ENCODE measurements at places on chromosomes 7 and 10.
A peak's percentile ranks its signal among the peaks of the same experiment; 100 is the strongest.

DNA sequence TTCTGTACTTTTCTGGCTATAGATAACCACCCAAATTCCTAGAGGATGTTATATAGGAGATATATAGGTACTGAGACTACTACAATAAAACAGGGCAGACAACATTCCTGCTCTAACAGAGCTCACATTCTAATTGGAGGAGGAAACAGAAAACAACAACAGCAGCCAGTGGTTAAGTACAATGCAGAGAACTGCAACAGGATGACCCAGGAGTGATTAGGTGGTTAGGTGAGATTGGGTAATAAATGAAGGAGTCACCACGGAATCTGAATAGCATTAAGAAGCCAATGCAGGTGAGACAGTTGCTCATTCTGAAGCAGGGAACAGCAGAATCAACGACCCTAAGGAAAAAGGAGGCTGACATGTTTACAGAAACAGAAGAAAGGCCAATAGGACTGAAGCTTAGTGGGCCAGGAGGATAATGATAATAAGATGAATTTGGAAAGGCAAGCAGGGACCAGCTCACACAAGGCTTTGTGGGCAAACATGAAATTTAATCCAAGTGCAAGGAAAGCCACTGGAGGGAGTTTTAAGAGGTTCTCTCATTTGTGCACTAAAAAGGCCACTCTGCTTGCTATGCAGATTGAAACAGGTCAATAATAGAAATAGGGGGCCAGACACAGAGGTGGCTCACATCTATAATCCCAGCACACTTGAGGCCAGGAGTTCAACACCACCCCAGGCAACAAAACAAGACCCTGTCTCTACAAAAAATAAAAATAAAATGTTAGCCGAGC, 16.9 kb upstream of the REEP3 start:
- DNase-seq: peak; percentile 76

GRCh38 chr7:45215601-45216062, 58.0 kb downstream of the RAMP3 start:
- no peak for DNase-seq

- DNase-seq: no peak
Measured at GRCh38 chr10:133198621-133199487, 31.2 kb upstream of the UTF1 start.

- no peak for DNase-seq
Measured at GRCh38 chr7:135353832-135354231, 120.2 kb downstream of the STRA8 start.

- DNase-seq: no peak
Measured at GRCh38 chr10:118062798-118063238, 16.1 kb upstream of the RAB11FIP2 start.

- DNase-seq: no peak
Measured at GRCh38 chr10:7317786-7318446, 92.9 kb downstream of the SFMBT2 start.

DNA sequence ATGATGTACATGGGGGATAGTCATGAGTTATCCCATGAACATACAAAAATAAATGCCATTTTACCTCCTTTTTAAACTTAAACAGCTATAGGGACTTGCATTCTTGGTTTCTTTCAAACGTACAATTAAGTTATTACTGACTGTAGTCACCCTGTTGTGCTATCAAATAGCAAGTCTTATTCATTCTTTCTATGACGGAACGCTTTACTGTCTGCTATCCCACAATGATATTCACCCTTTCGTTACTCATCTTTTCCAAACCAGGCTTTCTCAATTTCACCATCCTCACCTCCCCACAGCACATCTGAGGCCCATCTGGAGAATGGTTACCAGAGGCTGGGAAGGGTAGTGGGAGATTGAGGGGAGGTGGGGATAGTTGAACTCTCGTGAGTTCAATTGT, 218.8 kb downstream of the PHF14 start:
- DNase-seq: no peak

- DNase-seq: no peak
Measured at GRCh38 chr7:137657476-137658189, 189.1 kb downstream of the DGKI start.

GRCh38 chr10:72261784-72262404, 11.8 kb upstream of the DDIT4 start:
- DNase-seq: no peak

DNA sequence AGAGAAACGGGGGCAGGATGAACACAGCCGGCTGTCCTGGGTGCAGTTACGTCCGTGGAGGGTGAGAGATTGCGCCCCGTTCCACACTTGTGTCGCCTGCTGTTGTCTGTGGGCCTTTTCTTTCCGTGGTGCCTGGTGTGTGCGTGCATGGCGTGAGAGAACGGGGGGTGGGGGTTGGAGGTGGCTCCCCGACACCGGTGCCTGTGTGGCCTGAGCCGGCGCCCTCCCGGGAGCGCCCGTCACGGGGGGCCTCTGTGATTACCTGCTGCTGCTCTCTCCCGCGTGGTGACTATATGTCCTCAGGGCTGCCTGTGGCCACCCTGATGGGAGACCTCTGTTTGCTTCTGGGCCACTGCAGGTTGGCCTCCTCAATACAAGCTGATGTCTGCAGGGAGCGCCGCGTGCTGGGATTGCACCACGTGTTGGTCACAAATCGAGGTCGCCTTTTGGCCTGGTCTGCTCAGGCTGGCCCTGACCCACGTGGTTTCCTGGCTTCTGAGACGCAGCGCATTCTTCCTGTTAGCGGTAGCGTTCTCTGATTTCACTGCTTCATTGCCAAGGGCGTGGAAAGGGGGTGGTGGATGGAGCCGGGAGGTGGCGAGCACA, 10.9 kb upstream of the AP5Z1 start:
- no peak for DNase-seq

GRCh38 chr7:28815928-28816373, 142.2 kb downstream of the TRIL start:
- DNase-seq: no peak

- no peak for DNase-seq
Measured at GRCh38 chr7:93145354-93145753, 2.8 kb downstream of the SAMD9L start.

DNA sequence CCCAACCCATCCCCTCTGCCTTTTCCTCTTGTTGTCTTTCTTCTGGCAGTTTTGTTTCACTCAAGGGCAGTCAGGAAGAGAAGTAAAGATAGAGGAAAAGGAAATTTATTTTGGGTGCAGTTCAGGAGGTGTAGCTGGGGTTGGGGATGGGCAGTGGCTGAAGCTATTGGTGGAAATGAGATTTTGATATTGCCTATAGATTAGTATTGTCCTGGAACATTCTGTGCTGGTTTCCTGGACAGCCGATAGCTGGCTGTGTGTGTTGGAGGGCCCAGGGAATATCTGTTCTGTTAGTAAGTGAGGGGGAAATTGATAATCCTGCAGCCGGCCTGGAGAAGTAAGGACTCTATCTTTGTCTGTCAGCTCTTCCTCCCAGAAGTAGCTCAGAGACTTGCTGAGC, 107.8 kb downstream of the AUTS2 start:
- DNase-seq: no peak

GRCh38 chr7:138169441-138169851, 93.2 kb downstream of the AKR1D1 start:
- DNase-seq: no peak

- DNase-seq: peak; percentile 31
Measured at GRCh38 chr7:131302876-131303707, 24.6 kb upstream of the MKLN1 start.

GRCh38 chr7:150322114-150322832, 882 bp upstream of the LRRC61 start:
- DNase-seq: no peak

- DNase-seq: no peak
Measured at GRCh38 chr10:127993056-127993690, 86.3 kb downstream of the PTPRE start.

GRCh38 chr7:132114411-132114810, 461.9 kb downstream of the PLXNA4 start:
- DNase-seq: no peak

DNA sequence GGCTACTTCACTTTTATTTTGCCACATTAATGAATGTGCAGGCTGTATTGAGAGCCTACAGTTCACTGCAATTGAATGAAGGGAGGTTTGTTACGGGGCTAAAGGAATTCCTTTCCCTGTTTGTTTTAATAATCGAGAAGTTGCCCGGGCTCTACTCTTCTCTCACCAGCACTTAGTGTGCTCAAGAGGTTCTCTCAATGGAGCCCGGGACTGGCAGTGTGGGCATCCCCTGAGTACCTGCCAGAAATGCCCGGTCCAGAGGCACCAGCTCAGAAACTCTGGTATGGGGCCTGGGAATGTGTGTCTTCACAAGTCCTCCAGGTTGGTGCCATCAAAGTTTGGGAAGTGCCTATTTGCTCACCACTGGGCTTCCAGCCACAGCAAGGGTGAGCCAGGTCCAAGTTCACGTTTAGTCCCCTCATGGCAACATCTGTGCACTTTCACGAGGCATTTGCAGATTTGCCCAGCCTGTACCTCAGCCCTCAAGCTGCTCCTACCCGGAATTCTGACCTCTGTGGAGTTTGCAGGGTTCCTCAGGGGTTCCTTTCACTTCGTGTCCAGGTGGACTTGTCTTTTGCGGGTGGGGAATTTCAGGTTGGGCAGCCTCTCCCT, 622.4 kb downstream of the SDK1 start:
- no peak for DNase-seq

DNA sequence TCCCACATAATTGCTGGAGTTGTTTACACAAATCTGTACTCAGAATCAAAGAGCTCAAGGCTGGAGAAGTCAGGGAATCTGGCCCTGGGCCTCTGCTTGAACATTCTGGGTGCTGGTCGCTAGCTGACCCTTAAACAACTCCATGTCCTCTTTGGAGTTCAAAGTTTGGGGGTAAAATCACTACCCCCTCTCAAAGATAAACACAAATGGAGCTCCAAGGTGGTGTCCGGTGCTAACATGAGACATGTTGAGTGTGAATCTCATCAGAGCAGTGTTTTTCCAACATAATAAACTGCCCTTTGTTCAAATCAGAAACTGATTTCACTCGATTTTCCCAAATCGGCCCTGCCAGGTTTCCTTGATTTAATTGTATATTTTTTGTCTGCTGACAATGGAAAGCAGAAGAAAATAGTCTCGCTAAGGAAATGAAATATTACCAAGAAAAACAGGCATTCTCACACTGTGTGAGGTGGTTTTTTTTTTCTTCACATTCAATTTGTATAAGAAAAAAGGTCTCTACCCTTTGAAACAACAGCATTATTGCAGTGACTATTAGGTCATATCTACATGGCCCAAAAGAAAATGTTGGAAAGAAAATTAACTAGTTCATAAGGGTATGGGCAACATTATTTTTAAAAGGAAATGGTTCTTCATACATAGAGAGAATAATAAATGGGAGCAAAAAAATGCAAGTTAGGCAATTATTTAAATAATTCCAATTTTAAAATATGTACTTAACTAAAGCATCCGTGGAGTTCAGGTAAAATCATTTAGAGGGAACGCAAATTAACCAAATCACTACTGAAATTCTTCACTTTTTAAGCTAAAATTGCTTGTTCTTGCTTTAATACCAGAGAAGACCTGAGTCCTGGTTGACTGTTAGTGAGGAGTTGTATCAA, 56.1 kb upstream of the CAPZA2 start:
- DNase-seq: no peak

- no peak for DNase-seq
Measured at GRCh38 chr10:127921075-127921752, 14.3 kb downstream of the PTPRE start.

DNA sequence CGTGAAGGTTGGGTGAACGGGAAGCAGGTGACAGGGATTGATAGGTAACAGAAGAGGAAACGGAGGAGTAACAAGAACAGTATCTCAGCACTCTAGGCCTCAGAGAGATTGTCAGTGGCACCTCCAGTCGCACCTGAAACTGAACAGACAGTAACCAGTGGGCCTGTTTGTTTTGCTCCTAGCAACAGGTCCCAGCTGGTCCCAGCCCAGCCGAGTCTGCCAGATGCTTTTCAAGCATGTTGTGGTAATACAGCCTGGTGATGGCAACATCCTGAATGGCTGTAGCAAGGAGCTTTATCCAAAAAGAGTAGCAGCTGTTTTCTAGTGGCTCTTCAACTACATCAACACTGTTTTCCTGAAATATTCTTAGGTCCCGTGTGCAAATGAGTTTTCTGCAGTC, 4.7 kb downstream of the CACNB2 start:
- DNase-seq: no peak

GRCh38 chr10:35234073-35234472, 102.2 kb upstream of the CCNY start:
- no peak for DNase-seq

DNA sequence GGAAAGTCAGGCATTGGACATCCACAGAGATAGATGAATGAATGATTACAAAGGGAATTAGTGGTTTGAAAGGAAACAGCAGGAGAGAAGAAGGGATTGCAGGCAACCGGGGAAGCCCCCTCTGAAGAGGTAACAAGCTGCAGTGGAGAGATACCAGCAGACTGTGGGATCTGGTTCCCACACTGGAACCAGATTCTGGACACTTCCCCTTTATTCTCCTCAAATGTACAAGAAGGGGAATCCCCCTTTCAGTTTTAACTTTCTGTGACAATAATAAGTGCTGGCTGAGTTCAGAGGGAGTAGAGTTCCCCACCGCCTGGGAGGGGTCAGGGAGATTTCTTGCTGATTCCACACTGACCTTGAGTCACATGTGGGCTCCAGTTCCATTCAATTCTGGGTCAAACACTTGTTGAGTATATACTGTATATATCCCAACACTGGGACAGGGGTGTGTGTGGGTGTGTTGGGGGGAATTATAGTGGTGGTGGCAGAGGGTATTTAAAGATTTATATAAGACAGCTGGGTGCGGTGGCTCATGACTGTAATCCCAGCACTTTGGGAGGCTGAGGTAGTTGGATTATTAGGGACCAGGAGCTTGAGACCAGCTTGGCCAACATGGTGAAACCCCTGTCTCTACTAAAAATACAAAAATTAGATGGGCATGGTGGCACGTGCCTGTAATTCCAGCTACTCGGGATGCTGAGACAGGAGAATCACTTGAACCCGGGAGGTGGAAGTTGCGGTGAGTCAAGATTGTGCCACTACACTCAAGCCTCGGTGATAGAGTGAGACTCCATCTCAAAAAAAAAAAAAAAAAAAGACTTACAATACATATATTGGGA, 16.5 kb upstream of the DDIT4 start:
- no peak for DNase-seq

- no peak for DNase-seq
Measured at GRCh38 chr7:12519682-12520009, 50.9 kb upstream of the SCIN start.

DNA sequence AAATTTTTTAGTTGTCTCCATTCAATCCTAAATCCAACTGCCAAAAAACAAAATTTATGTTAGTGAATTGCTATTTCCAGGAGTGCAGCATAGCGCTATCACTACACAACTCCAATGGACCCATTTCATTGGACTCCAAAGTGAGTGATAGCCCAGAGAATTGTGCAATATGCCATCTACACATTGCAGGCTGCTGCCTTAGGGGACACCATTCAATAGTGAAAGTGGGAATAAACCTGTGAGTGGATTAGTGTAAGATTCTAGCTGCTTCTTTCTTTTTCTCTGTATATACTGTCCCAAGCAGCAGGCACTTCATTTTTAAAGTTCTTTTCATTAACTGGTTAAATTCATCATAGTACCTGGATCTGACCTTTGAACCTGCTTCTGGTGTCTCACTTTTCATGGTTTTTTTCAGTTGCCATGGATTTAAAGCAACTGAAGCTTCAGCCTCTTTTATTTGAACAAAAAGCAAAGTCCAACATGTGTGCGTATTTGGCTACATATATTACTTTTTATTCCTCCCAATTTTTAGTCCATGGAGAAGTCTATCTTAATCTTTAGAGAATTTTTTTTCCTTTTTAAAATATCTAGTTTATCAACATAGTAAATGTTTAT, 97.3 kb downstream of the DGKB start:
- DNase-seq: no peak

GRCh38 chr10:81081887-81082620, 544.4 kb downstream of the SH2D4B start:
- peak; percentile 6 for DNase-seq

All from T47D (cell line).